Activated CD4-positive, alpha-beta T cell treated with anti-CD3 and anti-CD28 coated beads for 48 hours (primary cell): ENCODE measurements at places on chromosomes 5 and 9.

GRCh38 chr5:22928821-22929482 is 75.8 kb upstream of the CDH12 start:
- no peak for DNase-seq

DNA sequence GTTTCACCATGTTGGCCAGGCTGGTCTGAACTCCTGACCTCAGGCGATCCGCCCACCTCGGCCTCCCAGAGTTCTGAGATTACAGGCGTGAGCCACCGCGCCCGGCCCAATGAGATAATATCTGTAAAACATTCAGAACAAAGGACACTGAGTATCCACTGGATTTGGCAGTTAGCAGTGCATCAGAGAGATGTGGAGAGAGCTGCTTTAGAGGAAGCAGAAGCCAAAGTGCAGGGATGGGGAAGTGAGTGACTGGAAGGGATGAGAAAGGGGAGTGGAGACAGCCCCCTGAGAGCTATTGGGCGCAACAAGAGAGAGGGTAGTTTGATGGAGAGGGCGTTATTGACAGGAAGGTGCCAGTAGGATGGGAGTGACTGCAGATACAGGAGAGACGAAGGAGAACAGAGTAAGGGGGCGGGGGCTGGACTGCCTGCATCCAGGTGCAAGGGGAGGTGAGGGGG is 157.5 kb upstream of the SHB start:
- DNase-seq, result peak; percentile 8

- DNase-seq, result no peak
Observed at GRCh38 chr9:117612317-117612716, 91.9 kb upstream of the TLR4 start.

- no peak for DNase-seq
Observed at GRCh38 chr9:81028504-81028903, 660.8 kb downstream of the TLE1 start.

DNA sequence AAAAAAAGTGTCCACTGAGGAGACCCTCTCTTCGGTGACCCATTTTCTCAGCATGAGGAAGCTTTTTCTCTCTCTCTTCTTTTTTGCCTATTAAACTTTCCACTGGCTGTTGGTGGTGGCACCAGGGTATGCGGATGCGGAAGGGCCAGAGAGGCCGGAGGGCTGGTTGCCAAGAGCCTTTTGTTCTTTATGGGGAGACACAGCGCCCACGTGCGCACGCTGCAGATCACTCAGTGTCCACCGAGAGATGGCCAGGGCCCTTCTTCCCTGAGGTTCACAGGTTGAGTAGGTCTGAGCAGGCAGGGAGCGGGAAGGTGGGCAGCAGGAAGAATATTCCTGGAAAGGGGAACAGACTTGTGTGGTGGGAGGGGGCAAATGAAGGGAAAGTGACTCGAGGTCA is 69.1 kb downstream of the STK10 start:
- no peak for DNase-seq

- no peak for DNase-seq
Observed at GRCh38 chr5:59193616-59194319, 610.9 kb downstream of the RAB3C start.

- no peak for DNase-seq
Observed at GRCh38 chr9:87290241-87291052, 207.2 kb upstream of the DAPK1 start.

- no peak for DNase-seq
Observed at GRCh38 chr9:126470241-126470993, 143.3 kb upstream of the LMX1B start.
